ENCODE measurements at places on chromosomes 11 and 22.

- no peak for DNase-seq
Measured at GRCh38 chr22:39266398-39267030, 21.7 kb upstream of the PDGFB start.

DNA sequence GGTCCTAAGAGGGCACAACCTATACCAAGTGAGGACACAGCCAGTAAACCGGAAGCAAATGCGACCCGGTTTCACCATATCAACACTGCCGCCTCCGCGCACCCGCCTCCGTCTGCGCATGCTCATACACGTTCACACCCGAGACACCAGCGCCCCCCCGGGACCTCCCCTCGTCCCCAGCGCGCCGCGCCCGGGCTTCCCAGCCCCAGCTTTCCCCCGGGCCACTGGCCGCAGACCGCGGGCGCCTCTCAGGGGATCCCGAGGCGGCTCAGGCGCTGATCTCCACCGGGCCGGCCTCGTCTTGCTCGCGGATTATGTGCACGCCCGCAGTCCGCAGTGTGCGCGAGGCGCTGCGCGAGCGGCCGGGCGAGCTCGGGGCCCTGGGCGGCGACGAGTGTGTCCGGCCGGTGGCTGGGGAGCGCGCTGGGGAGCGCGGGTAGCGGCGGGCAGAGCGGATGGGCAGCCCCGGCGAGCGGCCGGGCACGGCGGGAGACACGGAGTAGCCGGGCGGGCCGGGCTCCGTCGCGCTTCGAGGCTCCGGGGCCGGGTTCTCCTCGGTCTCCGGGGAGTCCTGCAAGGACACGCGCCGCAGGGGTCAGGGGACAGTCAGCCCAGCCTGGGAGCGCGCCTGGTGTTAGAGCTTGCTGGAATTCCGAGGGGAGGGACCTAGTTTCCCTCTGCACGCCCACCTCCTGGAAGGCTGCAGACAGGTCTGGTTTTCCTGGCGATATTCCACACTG, 2.0 kb downstream of the HEPN1 start:
- no peak for DNase-seq

DNA sequence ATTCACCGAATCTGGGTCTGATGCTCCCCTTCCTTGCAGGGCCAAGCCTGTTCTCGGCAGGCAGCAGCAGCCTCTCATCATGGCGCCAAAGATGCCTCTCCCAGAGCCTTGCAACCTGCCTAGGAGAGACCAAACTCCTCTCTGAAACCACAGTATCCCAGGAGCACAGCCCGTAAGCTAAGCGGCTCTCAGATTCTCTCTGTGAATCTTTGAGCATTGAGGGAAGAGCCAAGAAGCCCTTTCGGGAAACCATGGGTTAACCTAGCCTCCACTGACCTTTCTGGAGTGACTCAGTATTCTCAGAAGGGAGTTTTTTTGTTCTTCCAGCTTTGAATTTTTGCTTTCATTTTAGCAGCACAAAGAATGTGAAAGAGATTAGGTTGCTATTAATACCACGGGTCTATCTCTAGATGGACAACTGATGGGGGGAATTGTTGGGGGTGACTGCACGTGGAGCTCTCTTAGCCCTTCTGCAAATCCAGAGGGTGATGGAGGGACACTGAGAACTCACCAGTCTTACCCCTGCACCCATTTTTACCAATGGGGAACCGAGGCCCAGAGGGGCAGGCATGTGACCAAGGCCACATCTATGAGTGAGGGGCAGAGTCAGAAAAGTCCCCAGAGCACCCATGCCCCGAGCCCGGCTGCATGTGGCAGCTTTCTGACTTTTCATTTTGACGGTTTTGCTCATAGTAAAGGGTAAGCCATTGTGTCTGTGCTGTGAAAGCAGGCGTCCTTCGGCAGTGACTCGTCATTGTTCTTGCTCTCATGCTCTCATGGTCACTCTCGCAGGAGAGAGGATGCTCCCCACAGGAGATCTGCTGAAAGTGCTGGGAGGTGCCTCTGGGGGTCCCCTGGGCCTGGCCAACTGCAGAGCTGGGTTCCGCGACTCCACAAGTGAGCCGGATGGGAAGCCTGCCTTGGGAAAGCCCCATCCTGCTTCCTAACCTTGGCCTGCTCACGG, 36.0 kb downstream of the IRAG1 start:
- no peak for DNase-seq

DNA sequence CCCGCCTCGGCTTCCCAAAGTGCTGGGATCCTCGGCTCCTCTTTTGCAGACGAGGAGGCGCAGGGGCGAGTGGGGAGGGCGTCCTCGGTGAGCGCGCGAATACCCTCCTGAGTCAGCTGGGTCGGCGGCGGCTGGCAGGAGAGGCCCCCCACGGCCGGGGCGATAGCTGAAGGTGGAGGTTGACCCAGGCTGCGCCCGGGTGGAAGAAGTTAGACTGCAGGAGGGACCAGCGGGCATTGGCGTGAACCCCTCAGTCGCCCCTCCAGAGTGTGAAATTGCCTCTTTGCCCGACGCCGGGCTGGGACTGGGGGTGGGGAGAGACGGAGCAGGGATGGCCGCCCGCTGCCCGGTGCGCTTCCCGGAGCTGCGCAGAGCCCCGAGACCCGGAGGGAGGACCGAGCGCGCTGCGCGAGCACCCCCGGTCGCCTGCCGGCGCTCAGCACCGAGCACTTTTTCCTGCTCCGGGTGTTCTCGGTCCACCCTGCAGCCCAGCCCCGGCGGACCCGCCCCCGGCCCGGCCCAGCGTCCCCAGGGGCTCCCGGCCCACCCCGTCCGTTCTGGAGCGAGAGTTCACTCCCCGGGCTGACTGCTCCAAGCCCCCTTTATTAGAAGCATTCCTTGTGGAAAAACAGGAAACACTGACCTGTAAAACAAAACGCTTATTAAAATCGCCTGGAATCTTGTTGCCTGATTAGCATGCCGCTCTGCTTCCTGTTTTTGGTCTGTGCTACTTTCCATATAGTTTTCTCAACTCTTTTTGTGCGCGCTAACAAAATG, 13.7 kb upstream of the CPT1A start:
- no peak for DNase-seq

DNA sequence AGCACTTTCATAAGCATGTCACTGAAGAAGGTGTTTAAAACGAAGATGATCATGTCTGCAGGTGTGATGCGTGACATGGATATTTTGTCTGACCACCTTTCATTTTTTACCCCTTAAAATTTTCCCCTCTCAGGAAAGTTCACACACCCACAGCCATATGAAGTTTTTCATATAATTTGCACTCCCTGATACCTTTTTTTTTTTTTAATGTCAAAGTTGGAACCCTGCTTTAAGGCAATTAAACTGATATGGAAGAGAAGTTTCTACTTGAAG, 104.6 kb downstream of the ATXN10 start:
- no peak for DNase-seq

DNA sequence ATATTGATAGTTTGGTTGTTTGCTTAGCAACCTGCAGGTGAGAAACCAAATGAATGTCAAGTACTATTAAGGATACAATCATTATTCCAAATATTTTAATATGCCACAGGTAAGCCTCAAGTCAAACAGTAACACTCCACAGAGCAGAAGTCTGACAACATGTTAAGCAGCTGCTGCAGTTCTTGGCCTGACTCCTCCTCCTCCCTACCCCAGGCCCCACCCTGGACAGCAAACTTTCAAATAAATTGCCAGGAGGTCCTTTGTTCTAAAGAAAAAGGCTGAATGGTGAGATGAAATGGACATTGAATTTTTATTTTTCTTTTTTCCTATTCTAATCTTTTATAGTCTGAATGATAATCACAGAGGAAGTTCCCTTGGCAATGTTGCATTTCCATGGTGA, 260.0 kb upstream of the POU2AF2 start:
- no peak for DNase-seq

- no peak for DNase-seq
Measured at GRCh38 chr11:102007567-102008437, 39.4 kb upstream of the CFAP300 start.

DNA sequence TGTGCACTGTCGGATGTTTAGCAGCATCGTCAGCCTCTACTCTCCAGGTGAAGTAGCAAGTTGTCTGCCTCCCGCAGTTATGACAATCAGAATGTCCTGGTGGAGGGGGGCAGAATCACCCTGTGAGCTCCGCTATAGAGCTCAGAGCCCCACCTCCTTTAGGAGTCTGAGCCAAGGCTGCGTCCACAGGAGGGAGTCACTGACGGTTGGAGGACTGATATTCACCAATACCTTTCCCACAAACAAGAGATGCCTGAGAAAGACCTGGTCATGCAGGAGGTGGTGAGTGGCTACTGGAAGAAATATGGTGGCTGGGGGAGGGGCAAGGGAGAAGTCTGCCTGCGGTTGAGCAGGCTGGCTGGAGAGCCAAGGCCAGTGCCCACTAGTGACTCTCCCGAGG, 41.7 kb upstream of the ADA2 start:
- DNase-seq, result no peak

- no peak for DNase-seq
Measured at GRCh38 chr11:18367431-18367830, 26.9 kb upstream of the LDHA start.

Measured in NCI-H187 (cell line).